ENCODE measurements at places on chromosomes 6 and 20.

DNA sequence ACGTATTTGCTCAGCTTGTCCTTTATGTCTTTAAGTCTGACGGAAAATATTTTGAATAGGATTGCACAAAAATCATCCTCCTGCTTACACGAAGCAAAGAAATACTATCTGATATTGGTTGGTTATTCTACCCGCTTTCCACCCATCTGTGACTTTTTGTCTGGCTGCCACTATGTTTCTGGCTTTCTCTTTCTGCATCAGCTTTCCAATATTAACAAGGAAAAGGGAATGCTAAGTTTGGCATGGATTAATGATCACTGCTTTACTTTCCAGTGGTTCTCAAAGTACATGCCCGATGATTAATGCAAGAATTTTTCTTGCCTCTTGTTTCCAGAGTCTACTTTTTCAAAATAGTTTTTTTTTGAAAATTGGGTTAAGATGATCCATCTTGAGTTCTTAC lies 57.0 kb downstream of the RNF144B start:
- DNase-seq, result no peak

DNA sequence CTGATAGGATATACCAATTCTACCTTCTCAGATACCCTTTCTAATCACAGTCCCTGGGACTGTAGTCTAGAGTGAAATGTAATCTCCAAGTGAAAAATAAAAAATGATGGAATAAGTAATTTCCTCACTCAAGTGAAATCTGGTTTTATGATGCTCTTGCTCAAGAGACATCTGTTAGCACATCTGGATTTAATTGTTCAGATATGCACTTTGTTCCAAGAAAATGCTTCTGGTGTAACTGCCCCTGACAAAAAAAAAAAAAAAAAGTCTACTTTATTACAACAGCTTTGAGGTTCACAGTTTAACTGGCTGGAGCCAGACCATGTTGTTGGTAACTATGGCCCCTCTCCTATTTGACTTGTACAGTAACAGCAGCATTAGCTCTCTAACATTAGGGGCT lies 251.8 kb downstream of the BTBD9 start:
- DNase-seq, result no peak

DNA sequence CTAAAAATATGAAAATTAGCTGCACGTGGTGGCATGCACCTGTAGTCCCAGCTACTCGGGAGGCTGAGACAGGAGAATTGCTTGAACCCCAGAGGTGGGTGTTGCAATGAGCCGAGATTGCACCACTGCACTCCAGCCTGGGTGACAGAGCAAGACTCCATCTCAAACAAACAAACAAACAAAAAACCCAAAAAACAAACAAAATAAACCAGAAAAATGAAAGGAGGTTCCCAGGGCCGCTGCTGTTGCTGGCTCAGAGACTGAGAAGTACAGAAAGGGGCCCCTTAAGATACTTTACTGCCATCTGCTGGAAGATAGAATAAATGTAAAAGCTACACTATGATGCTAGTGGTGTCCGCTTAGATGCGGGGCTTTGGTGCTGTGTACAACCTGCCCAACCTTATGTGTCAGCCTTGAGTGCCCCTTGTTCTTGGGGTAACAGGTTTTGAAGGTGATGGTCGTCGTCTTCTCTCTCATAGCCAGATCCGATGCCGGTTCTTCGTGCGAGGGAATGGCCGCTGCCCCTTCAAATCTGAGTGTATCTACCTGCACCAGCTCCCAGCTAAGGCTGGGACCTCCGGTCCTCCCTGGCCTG lies 2.8 kb upstream of the FANCE start:
- DNase-seq, result peak; percentile 56

GRCh38 chr6:79455446-79455845 lies 81.8 kb downstream of the LCA5 start:
- no peak for DNase-seq

- DNase-seq, result no peak
Measured at GRCh38 chr6:165571721-165572132, 91.3 kb downstream of the PDE10A start.

DNA sequence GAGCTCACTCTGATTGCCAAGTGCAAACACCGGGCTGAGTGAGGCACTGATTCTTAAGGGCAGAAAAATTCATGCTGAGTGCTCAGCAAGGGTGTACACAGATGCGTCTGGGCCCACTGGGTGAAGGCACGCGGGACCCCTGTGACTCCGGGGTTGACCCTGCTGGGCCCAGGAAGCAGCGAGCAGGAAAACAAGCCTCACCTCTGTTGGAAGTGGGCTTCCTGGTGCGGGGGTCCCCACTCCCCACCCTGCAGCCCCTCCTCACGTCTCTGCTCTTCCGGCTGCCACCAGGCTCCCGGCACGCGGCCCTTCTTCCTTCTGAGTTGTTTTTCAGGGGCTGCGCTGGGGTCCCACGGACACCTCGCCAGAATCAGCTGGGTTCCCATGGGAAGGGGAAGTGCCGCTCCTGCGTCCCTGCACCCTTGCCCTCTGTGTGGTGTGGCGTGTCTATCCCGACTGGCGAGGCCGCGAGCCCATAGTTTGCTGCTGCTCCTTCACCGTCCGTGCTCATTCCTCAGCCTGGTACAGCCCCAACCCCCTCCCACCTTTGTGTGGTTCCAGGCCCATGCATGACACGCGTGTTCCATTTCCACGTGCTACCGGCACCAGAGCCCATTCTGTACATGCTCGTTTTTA lies 80.6 kb upstream of the BHLHE23 start:
- no peak for DNase-seq

GRCh38 chr20:51930775-51931174 lies 128.5 kb upstream of the SALL4 start:
- DNase-seq, result no peak

DNA sequence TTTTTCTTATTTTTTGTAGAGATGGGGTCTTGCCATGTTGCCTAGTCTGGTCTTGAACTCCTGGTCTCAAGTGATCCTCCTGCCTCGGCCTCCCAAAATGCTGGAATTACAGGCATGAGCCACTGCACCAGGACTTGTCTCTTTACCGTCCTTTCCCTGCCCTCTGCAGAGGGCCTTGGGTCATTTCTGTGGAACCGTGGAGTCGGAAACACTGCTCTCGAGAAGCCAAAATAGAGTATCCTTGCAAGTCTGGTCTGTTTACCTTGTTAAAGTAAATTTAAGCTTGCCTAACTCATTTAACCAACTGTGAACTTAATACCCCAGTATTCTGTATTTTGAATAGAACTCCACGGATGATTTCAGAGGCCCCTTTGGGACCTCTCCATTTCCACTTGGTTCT lies 51.4 kb downstream of the KDM1B start:
- DNase-seq, result no peak

GRCh38 chr6:81169166-81169565 lies 583.3 kb downstream of the TENT5A start:
- DNase-seq, result no peak

GRCh38 chr6:163354085-163354484 lies 60.4 kb upstream of the QKI start:
- DNase-seq, result no peak

DNA sequence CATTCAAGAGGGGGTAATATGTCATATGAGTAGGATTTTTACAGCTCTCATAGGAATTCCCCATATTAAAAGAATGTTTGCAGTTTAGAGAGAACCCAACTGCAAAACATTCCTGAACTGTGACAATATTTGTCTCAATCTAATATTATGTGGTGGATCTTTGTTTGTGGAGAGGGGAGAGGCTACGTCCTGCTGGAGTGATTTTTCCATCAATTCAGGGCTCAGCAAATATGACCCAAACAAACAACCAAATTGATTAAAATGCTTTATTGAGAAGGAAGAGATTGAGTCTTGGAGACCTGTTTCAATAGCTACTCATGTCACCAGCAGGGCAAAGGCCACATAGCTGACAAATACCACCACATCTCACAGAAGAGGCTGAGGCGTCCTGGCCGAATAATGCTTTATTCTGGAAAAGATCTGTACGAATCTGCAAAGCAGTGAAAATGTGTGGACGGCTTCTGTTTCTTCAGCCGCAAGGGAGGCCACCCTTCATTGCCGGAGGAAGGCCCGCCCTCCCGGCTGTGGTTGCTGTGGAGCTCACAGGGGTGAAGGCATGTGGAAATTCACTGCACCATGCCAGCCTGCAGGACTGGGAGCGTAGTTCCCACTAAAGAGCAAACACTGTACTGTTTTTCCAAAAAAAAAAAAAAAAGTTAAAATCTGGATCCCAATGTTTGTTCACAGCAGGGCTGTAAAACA lies 89.7 kb upstream of the QKI start:
- DNase-seq, result no peak

DNA sequence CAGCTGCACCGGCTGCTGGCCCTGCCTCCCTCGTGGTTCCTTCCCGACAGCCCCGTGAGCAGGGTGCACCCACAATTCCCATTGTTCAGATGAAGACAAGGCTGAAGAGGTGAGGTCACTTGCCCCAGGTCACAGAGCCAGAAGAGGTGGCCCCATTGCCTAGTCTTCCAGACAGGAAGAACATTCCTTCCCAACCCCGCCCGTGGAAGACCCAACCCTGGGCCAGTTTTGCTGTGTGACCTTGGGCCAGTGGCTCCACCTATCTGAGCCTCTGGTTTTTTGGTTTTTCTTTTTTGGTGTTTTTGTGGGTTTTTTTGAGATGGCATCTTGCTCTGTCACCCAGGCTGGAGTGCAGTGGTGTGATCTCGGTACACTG lies 61.7 kb downstream of the RIPOR3 start:
- no peak for DNase-seq

GRCh38 chr6:43014434-43014909 lies 423 bp downstream of the KLHDC3 start:
- DNase-seq, result no peak

DNA sequence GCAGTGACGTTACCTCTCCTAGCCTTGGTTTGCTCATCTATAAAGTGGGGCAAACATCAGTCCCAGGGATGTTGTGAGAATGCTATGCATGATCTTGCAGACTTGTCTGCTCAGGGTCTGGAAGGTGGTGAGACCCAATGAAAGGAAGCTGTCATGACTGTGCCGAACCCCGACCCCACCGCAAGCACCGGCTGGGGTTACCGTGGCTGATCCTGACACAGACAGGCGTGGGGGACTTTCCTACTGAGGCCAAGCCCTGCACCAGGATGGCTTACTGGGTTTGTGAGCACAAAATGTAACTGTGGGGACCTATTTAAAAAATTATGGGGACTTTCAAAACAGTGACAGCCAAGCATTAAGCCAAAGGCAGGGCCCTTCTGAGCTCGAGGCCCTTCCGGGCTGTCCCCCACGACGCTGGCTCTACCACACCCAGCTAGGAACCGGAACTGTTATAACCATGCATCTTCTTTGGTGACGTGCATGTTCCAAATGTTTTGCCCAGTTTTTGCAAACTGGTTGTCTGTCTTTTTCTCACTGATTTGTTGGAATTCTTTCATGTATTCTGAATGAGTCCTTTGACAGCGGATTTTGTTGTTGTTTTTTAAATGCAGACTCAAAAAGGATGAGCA lies 76.6 kb upstream of the PMEPA1 start:
- DNase-seq, result no peak

- no peak for DNase-seq
Measured at GRCh38 chr6:104227508-104227907, 632.2 kb downstream of the HACE1 start.

DNA sequence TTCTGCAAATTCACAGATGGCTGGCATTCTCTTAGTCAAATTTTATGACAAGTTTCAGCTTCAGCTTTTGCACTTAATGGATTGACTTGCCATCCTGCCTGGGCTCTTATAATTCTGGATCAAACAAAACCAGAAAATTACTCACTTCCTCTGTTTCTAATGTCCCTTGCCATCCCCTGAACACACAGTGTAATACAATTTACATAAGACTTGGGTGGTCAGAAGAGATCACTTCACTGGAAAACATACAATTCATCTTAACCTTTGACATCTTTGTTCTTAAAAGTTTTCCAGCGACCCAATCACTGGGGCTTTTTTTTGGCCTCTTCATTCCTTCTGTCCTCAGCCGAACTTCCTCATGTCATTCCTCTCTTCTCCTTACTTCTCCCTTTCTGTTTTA lies 199.0 kb downstream of the ARHGAP18 start:
- no peak for DNase-seq

DNA sequence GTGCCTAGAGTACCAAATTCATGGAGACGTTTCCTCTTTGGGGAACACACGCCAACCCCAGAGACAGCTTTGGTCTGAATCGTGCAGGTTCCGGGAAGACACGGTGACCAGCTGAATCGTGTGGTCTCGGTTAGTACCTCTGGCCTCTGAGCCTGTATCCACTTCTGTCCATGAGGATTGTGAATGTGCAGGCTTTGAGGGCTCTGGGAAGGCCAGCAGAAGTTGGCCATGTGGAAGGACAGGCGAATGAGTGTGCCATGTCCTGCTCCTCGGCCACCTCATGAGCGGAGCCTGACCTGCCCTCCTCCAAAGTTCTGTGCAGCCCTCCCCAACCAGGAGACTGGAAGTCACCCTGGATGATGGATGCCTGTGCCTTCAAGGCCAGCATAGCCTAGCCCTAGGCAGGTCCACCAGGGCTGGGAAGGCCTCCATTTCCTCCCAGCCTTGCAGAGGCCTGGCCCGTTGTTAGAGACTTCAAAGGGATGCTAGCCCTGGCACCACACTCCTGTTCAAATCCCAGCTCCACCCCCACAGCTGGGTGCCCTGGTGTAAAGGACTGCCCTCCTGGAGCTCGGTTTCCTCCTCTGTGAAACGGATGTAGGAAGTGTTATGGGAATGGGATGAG lies 1.7 kb upstream of the TMEM74B start:
- DNase-seq, result no peak

DNA sequence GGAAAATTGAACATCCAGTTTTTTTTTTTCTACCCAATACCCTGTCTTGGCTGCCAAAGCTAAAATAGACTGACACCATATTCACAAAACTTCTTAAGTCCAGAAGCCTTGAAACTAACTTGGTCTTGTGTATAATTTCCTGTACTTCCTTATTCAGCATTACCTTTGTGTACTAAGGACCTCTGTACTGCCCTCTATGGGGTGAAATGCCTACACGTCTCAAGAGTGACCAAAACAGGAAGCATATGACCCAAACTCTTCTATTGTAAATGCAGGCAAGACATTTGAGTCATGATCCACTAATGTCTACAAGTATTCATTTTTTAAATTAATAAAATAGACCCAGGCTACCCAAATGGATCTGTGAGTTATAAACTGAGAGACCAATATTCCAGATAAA lies 50.4 kb downstream of the HMGCLL1 start:
- no peak for DNase-seq

- DNase-seq, result no peak
Measured at GRCh38 chr6:167735951-167736288, 90.8 kb upstream of the AFDN start.

DNA sequence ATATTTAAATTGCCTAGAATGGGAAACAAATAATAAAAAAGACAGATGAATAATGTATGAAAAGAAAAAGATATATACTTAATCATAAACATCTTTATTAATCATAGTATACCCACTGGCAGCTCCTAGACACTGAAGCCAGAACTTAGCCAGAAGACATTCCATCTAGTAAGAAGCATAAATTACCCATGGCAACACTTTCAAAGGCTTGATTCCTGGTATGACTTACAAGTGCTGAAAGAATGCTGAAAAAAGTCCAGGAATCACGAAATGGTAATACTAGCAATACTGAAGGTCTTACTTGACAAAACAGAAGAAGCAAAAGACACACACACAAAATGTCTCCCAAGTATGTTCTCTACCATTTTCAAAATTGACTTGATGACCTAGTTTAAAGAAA lies 38.0 kb downstream of the RWDD2A start:
- no peak for DNase-seq

- DNase-seq, result no peak
Measured at GRCh38 chr6:163133017-163133416, 281.5 kb upstream of the QKI start.
